ENCODE measurements at places on chromosomes 5 and 9.

GRCh38 chr9:9997585-9997984, 615.2 kb downstream of the PTPRD start:
- no peak for DNase-seq

DNA sequence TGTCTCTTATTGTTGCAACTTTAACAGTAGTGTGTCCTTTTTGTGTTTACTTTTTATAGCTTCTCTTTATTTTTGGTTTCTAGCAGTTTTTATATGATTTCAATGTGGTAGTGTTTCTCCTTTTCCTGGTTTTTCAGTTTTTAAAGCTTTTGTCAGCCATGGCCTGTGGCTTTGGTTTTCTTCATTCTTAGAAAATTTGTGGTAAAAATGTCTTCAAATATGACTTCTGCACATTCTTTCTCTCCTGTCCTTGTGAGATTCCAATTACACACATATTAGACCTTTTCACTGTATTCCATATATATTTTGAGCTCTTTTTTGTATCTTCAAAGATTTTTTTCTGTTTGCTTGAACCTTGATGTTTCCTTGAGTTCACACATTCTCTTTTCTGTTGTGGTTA, 180.5 kb downstream of the CNTLN start:
- DNase-seq = no peak

GRCh38 chr5:56585461-56585860, 229.9 kb upstream of the MAP3K1 start:
- peak; percentile 15 for DNase-seq

DNA sequence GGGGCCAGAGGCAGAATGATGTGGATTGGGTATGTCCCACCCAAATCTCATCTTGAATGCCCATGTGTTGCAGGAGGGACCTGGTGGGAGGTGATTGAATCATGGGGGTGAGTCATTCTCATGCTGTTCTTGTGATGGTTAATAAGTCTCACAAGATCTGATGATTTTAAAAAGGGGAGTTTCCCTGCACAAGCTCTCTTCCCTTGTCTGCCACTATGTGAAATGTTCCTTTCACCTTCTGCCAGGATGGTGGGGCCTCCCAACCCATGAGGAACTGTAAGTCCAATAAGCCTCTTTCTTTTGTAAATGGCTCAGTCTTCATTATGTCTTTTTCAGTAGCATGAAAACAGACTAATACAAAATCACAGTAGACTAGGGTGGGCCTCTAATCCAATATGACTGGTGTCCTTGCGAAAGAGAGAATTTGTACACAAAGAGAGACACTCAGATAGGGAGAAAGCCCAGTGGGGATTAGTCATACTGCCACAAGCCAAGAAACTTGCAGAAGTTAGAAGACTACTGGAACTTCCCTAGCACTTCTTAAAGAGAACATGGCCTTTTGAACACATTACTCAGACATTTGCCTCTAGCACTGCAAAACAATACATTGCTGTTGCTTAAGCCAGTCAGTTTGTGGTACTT, 68.4 kb downstream of the ANXA1 start:
- no peak for DNase-seq

DNA sequence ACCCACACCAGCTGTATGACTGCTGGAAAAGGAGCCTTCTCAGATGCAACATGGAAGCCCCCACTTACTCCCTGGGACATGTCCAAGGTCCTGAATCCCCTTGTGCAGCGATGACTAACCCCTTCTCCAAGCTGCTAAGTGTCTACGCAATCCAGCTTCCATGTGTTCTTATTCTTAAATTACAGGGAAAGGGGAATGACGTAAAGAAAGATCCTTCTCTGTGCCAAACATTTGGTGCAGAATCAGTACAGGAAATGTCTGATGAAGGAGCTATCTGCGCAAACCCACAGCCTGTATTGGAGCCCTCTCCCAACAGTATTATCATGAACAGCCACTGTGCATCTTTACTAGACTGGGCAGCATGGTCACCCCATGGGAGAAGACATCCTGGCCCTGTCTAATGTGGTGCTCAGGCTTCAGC, 183.2 kb downstream of the FRMD3 start:
- DNase-seq = no peak

- DNase-seq = no peak
These were observed 12.7 kb downstream of the ANKS6 start for GRCh38 chr9:98783518-98784226.

Data from thymus (tissue), 14 donors.